ENCODE measurements at places on chromosomes 12 and 14. TPM values are rescaled to one million over a fixed set of nuclear protein-coding genes. Genes with fewer than 3 reads are reported as not detected.

The STAC3 gene
- 0.94 TPM for total RNA-seq

DNA sequence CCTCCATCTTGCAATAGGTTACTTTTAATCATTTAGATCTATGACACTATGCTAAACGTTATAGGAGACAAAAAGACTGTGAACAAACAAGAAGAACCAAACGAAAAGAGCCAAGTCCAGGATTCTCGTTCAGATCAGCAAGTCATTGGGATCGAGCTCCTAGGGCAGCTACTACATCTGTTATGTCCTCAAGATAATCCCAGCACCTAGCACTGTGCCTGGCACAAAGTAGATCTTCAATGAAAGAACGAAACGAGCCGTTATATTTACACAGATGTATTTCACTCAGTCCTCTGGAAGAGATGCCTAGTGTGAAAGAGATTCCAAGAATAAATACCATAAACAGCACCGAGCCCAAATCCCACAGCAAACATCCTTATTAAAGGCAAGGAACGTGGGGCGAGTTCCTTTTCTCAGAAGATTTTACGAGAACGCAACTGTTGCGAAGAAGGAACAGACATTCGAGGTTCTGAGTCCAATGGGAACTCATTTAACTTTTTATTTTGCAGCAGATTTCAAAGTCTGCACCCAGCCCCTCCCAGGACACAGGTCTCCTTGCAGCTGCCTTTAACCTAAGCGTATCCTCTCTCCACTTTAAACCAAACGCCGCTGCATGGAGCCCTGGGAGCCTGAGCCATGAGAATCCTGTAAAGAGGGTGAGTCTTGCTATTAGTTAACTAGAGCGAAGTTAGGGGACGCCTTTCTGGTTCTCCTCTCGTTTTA is 544 bp upstream of the TDP1 start:
- H3K4me1 ChIP-seq: peaks cover 44% of the 10 kb centered on the region
- peak overlapping the region; percentile 92 for H3K4me3 ChIP-seq
- H3K27ac ChIP-seq: peak overlapping the region; percentile 97
- H3K27me3 ChIP-seq: peaks cover 2% of the 10 kb centered on the region
- DNase-seq: no peak
- H3K36me3 ChIP-seq: peaks cover 29% of the 10 kb centered on the region

The KCNH3 gene
- total RNA-seq: not detected

The FAM181A gene
- not detected for total RNA-seq

The KCNA5 gene
- total RNA-seq: not detected

The SMCO2 gene
- not detected for total RNA-seq
